ENCODE measurements at places on chromosomes 3 and 15.
A peak's percentile ranks its signal among the peaks of the same experiment; 100 is the strongest.

GRCh38 chr3:40170395-40170794, 139.1 kb upstream of the EIF1B start:
- no peak overlapping the region for H3K27ac ChIP-seq
- peaks cover 15% of the 10 kb centered on the region for H3K4me1 ChIP-seq
- peak; percentile 70 for DNase-seq
- H3K27me3 ChIP-seq, result no peaks in the 10 kb centered on the region
- H3K4me3 ChIP-seq, result no peak overlapping the region

DNA sequence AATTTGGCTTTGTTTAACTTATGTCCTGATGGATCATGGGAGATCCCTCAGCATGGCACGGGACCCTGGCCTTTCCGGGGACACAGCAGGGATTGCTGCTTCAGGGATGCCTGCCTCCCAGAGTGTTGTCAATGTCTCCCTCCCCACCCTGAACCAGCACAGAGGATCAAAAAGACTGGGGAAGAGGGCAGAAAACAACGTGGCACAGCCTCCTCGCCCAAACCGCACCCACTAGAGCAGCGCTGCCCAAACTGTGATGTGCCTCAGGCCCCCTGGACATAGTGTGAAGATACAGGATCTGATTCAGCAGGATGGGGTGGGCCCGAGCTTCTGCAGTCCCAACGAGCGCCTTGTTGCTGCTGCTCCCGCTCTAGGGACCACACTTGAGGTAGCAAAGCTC, 34.5 kb downstream of the SLC6A20 start:
- H3K4me3 ChIP-seq, result no peak overlapping the region
- DNase-seq, result no peak
- H3K27ac ChIP-seq, result no peak overlapping the region
- no peaks in the 10 kb centered on the region for H3K36me3 ChIP-seq

DNA sequence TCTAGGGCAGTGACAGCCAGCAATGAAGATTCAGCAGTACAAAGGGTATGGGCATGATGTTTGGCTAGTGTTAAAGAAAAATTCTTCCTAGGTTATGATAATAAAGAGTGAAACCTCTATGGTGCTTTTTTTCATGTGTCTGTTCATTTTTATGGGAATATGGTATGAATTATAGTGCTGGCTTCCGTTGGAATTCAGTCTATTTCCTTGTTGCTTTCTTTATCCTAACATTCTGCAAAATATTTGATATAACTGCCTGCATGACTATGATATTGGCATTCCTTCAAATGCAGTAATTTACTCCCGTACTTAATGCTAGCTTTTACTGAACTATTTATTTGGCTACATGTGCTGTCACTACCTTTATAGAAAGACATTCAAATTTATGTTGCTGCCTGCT, 57.6 kb upstream of the ATP11B start:
- H3K27me3 ChIP-seq, result peaks cover 21% of the 10 kb centered on the region
- H3K36me3 ChIP-seq, result no peaks in the 10 kb centered on the region
- H3K4me1 ChIP-seq, result peaks cover under 1% of the 10 kb centered on the region
- no peak overlapping the region for H3K27ac ChIP-seq

DNA sequence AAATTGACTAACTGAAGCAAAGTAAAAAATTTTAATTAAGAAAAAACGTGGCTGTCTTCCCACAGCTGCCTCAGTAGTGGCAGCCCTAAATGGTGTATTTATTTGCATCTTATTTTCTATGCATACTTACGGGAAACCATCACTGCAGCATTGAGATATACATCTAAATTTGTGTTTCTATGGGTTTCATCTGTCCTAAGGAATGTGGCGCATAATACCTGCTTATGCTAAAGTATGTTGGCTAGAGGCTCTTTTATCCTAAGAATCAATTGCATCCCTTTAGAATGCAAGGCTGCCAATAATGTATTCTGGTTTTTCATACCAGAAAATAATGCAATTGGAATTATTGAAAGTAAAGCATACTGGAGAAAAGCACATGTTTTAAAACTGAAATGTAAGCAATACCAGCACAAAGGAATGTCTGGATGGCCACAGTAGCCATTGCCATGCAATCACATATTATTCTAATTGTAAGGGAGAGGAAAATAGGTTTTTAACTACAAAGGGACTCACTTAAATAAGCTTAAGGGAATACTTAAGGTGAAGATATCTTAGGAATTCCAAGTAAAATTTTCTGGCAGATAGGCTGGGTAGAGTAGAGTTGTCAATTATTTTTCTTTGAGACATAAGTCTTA, 834.5 kb upstream of the NECTIN3 start:
- no peaks in the 10 kb centered on the region for H3K36me3 ChIP-seq
- no peak overlapping the region for H3K27ac ChIP-seq

DNA sequence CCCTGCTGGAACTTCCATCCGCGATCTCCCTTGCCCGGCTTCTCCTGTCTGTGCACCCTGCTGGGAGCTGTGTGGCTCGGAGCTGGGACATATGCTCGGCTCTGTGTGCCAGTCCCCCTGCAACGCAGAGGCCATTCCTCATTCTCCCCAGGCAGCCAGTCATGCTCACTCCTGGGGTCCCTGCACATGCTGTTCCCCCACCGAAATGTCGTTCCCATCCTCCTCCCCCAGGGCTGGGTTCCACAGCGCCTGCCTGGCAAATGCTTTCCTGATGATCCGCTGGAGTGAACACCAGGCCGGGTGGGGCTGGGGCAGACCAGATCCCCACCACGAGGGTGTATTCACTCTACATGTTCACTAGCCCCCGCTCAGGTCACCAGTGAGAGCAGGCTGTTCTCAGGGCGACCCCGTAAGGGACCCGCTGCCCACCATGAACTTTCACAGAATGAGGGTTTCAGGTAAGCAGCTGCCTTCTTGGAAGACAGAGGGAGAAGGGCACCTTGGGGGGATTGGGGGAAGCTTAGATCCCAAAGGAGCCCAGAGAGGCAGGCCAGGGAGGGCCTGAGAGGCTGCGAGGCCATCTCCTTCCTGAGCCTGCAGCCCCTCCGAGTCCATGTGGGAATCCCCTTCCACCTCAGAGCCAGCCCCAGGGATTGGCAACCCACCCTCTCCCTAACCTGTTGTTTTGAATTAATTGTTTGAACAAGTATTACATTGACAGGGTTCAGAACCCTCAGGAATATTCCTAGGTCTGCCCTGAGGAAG, 88.7 kb upstream of the IQSEC1 start:
- no peaks in the 10 kb centered on the region for H3K36me3 ChIP-seq
- no peak overlapping the region for H3K27ac ChIP-seq
- H3K4me3 ChIP-seq, result no peak overlapping the region
- DNase-seq, result no peak
- H3K4me1 ChIP-seq, result no peaks in the 10 kb centered on the region
- peaks cover 2% of the 10 kb centered on the region for H3K27me3 ChIP-seq

DNA sequence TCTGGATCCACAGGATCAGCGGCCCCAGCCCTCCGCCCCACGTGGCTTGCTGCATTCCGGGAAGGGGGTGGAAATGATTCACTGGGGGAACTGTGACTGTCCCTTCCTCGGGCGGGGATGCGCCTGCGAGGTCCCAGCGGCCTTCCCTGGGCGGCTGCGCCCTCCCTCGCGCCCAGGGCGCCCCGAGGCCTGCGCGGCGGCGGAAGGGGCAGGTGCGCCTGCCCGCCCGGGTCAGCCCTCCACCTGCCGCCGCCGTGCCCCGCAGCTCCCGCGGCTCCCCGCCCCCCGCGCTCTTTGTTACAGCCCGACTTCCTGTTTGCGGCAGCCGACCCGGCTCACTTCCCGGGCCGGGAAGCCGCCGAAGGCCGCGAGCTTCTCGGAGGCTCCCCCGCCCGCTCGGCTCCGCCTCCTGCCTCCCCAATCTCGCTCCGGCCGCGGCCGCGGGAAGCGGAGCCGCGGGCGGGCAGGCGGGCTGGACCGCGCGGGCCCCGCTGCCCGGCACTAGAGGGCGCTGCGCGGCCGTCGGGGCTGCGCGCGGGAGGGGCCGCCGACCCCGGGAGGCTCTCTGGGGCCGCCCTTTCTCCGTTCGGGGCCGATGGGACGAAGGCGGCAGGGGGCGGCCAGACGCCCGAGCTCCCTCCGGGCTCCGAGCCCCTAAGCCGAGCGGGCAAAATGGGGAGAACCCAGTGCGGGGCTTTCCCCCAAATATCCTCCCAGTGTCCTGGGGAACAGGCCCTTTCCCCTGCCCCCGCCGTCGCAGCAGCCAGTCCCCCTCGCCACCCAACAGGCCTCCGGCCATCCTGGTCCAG, 11.5 kb upstream of the CHAC1 start:
- DNase-seq, result peak; percentile 76
- H3K27ac ChIP-seq, result no peak overlapping the region
- no peaks in the 10 kb centered on the region for H3K36me3 ChIP-seq
- peaks cover 4% of the 10 kb centered on the region for H3K27me3 ChIP-seq
- H3K4me3 ChIP-seq, result peak overlapping the region; percentile 74
- H3K4me1 ChIP-seq, result peaks cover 32% of the 10 kb centered on the region

GRCh38 chr3:161510510-161511260, 14.1 kb downstream of the OTOL1 start:
- H3K27ac ChIP-seq, result no peak overlapping the region
- no peaks in the 10 kb centered on the region for H3K27me3 ChIP-seq
- DNase-seq, result no peak
- H3K4me3 ChIP-seq, result no peak overlapping the region
- no peaks in the 10 kb centered on the region for H3K36me3 ChIP-seq
- H3K4me1 ChIP-seq, result no peaks in the 10 kb centered on the region

- H3K27ac ChIP-seq, result no peak overlapping the region
- no peak for DNase-seq
- peaks cover 2% of the 10 kb centered on the region for H3K4me1 ChIP-seq
- no peaks in the 10 kb centered on the region for H3K36me3 ChIP-seq
- no peaks in the 10 kb centered on the region for H3K27me3 ChIP-seq
Observed at GRCh38 chr3:38111201-38111600, 25.7 kb downstream of the ACAA1 start.

DNA sequence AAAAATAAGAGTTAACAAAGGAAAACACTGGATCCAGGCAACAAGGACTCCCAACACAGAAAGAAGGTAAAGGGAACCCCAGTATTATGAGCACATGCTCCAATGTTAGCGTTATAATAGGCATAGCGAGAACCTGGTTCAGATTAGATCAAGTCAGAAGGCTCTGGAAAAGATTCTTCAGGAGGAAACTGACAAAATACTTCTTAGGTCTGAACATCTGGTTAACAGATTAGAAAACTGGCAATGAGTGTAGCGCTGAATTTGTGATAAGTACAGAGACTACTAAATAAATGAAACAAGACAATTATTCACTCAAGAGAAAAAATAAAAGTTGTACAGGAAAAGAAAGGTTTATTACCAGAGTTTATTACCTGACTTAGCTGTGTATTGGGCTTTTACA, 146.1 kb downstream of the DPH6 start:
- DNase-seq, result no peak
- H3K4me3 ChIP-seq, result no peak overlapping the region
- no peaks in the 10 kb centered on the region for H3K36me3 ChIP-seq
- H3K4me1 ChIP-seq, result no peaks in the 10 kb centered on the region

DNA sequence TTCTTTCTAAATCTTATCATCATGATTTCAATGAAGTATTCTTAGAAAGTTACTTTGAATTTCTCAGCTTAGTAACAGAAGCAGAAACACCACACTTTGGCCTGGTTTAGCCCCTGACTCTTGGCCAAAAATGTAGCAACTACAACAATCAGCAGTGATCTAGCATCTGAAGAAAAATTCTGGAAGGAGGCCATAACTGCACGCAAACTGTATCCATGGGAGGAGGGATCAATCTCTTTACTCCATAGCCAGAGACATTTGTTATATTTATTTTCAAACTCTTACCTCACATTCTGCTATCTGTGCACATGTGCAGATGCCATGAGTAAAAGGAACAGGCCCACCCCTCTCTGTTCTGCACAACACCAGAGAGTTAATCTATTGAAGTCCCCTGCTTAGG, 251.0 kb upstream of the P2RY1 start:
- no peak for DNase-seq
- no peaks in the 10 kb centered on the region for H3K4me1 ChIP-seq
- H3K27me3 ChIP-seq, result peaks cover 40% of the 10 kb centered on the region
- H3K27ac ChIP-seq, result no peak overlapping the region
- no peaks in the 10 kb centered on the region for H3K36me3 ChIP-seq

DNA sequence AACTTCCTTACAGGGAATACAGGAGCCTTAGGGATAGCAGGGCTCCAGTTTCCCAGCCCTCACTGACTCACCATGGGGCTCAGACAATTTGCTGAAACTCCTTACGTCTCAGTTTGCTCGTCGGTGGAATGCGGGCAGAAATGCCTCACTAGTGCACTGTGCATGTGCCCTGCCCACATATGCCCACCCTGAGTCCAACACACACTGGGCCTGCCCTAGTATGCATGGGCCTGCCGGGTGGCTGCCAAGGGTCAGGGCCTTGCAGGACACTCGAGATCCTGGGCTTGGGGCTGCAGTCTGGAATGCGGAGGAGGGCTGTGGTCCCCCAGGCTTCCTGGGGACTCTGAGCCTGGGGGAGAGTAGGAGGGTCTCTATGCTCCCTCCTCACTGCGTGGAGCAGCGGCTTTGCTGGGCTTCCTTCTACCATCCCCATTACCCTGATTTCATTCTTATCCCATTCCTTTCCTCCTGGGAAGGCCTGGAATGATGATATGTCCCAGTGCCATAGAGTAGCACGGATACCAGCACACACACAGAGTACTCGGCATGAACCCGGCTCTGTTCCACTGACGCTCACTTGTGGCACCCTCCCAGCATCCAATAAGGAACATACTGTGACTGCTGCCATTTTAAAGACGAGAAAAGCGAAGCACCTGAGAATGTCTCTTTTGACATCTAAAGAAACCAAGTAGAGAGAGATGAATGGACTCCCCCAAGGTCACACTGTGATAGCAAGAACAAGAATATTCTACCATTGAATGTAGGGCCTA, 124.2 kb downstream of the ASB7 start:
- no peaks in the 10 kb centered on the region for H3K36me3 ChIP-seq
- DNase-seq, result no peak
- no peaks in the 10 kb centered on the region for H3K4me1 ChIP-seq
- H3K4me3 ChIP-seq, result no peak overlapping the region
- no peak overlapping the region for H3K27ac ChIP-seq

- no peak overlapping the region for H3K27ac ChIP-seq
- no peak overlapping the region for H3K4me3 ChIP-seq
- no peaks in the 10 kb centered on the region for H3K27me3 ChIP-seq
- peaks cover 18% of the 10 kb centered on the region for H3K4me1 ChIP-seq
Observed at GRCh38 chr3:196232154-196232881, 16.0 kb downstream of the SLC51A start.

GRCh38 chr3:158773845-158774830, 27.7 kb upstream of the MFSD1 start:
- no peaks in the 10 kb centered on the region for H3K36me3 ChIP-seq
- no peaks in the 10 kb centered on the region for H3K27me3 ChIP-seq
- no peak overlapping the region for H3K27ac ChIP-seq
- H3K4me1 ChIP-seq, result peaks cover 6% of the 10 kb centered on the region

GRCh38 chr3:112477891-112478290, 21.4 kb downstream of the BTLA start:
- peaks cover 42% of the 10 kb centered on the region for H3K4me1 ChIP-seq
- H3K27ac ChIP-seq, result no peak overlapping the region
- peaks cover 60% of the 10 kb centered on the region for H3K36me3 ChIP-seq
- no peak overlapping the region for H3K4me3 ChIP-seq
- no peaks in the 10 kb centered on the region for H3K27me3 ChIP-seq

- H3K36me3 ChIP-seq, result no peaks in the 10 kb centered on the region
- H3K4me1 ChIP-seq, result no peaks in the 10 kb centered on the region
- H3K4me3 ChIP-seq, result no peak overlapping the region
- no peak overlapping the region for H3K27ac ChIP-seq
Observed at GRCh38 chr3:133376810-133377209, 23.0 kb upstream of the BFSP2 start.
